ENCODE measurements at places on chromosomes 2 and 18. TPM values are rescaled to one million over a fixed set of nuclear protein-coding genes. Genes with fewer than 3 reads are reported as not detected.

The ALLC gene
- total RNA-seq: not detected

The EFHD1 gene
- 1.9 TPM for total RNA-seq

The DES gene
- not detected for total RNA-seq

The SLC9A4 gene
- total RNA-seq: not detected
